ENCODE measurements at places on chromosomes 7 and 10.

- no peak for DNase-seq
Measured at GRCh38 chr10:80540136-80540535, 2.4 kb downstream of the SH2D4B start.

GRCh38 chr10:50927522-50928189, 42.2 kb upstream of the A1CF start:
- DNase-seq, result no peak

DNA sequence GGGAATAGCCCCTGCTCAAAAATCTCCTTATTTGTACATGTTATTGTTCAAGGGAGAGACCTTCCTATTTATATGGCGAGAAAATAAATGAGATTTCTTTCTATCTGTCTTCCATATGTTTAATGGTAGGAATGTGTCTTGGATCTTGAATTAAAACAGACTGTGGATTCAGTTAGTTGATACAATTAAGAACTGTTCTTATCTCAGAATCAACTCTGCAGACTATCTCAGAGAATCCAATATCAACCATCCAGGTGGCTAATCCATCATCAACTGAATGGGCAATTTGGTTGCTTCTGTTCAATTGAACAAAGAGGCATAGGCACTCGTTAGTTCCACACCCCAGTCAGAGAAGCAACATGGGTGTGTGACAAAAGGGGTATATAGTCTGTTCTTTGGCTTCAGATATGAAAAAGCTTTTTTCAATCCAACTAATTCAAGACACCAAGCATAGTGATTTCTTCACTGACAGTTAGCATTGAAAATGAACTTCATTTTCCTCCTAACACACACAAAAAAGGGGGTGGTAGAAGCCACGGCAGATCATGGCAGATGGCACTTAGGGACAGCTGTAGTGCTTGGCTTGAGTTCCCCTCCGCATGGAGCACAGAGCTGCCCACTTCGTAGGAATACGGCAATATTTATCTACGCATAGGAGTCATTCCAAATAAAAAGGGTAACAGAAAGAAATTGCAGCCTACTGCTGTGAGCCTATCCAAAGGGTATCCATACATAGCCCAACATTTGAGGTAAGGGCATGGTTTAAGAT, 135.9 kb downstream of the KIAA1217 start:
- DNase-seq, result no peak

DNA sequence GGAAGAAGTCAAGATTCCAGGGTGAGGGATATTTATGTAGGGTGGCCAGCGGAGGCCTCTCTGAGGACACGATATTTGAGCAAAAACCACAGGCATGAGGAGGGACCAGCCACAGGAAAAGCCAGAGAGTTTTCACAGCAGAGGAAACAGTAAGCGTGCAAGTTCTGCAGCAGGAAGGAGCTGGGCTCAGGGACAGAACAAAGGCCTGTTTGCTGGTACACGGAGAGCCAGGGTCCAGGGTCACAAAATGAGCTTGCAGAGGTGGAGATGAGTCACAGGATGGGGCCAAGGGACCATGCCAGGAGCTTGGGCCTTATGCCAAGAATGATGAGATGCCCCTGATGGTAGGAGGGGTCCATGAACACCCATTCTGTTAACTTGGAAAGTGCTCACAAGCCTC, 283.5 kb downstream of the PLXNA4 start:
- DNase-seq, result no peak

- DNase-seq, result peak; percentile 51
Measured at GRCh38 chr7:30135301-30136116, 723 bp downstream of the MTURN start.
